Calu3 (cell line): ENCODE measurements at places on chromosomes 16 and 17. TPM values are rescaled to one million over a fixed set of nuclear protein-coding genes. Genes with fewer than 3 reads are reported as not detected.
A peak's percentile ranks its signal among the peaks of the same experiment; 100 is the strongest.

DNA sequence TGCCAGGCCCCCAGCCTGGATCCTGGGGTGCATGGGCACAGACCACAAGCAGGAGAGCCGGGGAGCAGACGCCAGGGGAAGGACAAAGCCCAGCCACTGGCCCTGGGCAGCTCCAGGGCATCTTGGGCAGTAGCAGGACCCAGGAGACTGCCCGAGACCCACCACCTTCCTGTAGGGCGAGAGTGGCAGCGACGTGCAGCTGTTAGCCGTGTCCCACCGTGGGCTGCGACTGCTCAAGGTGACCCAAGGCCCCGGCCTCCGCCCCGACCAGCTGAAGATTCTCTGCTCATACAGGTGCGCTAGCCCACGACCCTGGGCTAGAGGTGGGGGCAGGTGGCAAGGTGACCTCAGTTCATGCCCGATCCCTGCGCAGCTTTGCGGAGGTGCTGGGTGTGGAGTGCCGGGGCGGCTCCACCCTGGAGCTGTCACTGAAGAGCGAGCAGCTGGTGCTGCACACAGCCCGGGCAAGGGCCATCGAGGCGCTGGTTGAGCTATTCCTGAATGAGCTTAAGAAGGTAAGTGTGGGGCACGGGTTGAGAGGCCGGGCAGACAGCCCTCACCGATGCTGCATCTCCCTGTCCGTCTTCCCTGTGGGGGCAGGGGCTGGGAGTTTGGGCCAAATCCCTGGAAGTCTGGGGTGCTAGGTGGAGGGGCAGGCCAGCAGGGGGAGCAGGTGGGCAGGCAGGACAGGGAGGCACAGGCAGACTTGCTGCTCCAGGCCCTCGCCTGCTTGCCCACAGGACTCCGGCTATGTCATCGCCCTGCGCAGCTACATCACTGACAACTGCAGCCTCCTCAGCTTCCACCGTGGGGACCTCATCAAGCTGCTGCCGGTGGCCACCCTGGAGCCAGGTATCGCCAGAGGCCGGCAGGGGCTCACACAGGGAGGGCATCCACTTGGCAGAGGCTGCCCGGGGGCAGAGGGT lies 13.5 kb upstream of the SMIM5 start:
- no peaks in the 10 kb centered on the region for H3K27me3 ChIP-seq
- peaks cover 53% of the 10 kb centered on the region for H3K36me3 ChIP-seq
- no peak overlapping the region for H3K4me3 ChIP-seq
- H3K4me1 ChIP-seq = peaks cover 37% of the 10 kb centered on the region
- DNase-seq = peak; percentile 76

DNA sequence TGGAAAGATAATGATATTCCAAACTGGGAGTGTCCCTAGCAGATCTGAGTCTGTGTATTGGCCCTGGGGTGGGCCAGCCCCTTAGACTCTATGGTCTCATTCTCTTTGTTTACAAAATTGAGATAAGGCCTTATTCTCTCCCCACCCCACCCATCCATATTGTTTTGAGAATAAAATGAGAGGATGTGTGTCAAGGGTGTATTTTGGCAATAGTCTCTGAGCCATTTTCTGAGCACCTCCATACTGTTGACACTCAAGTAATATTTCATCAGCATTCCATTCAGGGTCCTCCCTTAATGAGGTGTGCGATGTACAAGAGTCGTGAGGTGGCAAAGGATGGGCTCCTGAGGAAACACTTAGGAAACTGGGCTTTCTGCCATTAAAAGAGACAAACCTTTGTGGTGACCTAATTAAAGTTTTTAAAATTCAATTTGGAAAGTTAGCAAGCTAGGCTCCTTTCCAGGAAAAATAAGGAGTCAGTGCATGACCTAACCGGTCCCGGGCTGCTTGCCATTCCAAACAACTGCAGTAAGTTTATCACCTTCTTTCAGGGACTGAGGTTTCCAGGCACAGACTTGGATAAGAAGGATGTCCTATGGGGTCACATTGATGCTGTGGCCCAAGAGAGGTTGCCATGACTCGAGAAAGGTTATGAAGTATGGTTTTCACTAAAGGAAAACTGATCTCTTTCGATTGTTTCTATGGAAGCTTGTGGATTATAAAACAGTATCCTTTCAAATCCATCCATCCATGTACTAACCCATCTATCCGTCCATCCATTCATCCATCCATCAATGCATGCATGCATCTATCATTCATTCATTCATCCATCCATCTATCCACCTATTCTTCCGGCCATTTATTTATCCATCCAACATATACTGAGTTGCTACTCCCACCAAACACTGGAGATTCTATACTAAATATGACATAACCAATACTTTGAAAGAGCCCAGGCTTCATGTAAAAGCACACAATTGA lies 443.3 kb downstream of the UTP18 start:
- H3K4me3 ChIP-seq = no peak overlapping the region
- no peaks in the 10 kb centered on the region for H3K36me3 ChIP-seq
- H3K27me3 ChIP-seq = peaks cover 84% of the 10 kb centered on the region
- no peak overlapping the region for H3K27ac ChIP-seq

- H3K4me3 ChIP-seq = no peak overlapping the region
- H3K27me3 ChIP-seq = peaks cover 26% of the 10 kb centered on the region
- H3K36me3 ChIP-seq = peaks cover 22% of the 10 kb centered on the region
- peaks cover 38% of the 10 kb centered on the region for H3K4me1 ChIP-seq
- H3K27ac ChIP-seq = peak overlapping the region; percentile 13
Observed at GRCh38 chr17:44232061-44232460, 12.6 kb upstream of the UBTF start.

GRCh38 chr16:27243725-27244362 lies 24.7 kb downstream of the NSMCE1 start:
- no peak overlapping the region for H3K4me3 ChIP-seq
- H3K36me3 ChIP-seq = no peaks in the 10 kb centered on the region
- no peaks in the 10 kb centered on the region for H3K27me3 ChIP-seq
- H3K4me1 ChIP-seq = peaks cover 12% of the 10 kb centered on the region
- no peak overlapping the region for H3K27ac ChIP-seq
- no peak for DNase-seq

- H3K4me3 ChIP-seq = no peak overlapping the region
- peaks cover 33% of the 10 kb centered on the region for H3K36me3 ChIP-seq
- H3K27me3 ChIP-seq = no peaks in the 10 kb centered on the region
- DNase-seq = no peak
Observed at GRCh38 chr17:1521086-1521640, 4.8 kb upstream of the INPP5K start.

CACNA1G gene
- total RNA-seq = not detected in 2 replicates

ZNF764 gene
- 16.5 and 16.7 TPM in 2 replicates for total RNA-seq

SEPTIN1 gene
- total RNA-seq = 1.5 and 1.9 TPM in 2 replicates

ZMYND15 gene
- 2.2 and 2.5 TPM in 2 replicates for total RNA-seq

TBC1D3H gene
- total RNA-seq = not detected in 2 replicates

HOXB7 gene
- 30.2 and 31.3 TPM in 2 replicates for total RNA-seq
